ENCODE measurements at places on chromosomes 12 and 14.

GRCh38 chr14:22509751-22510300 is 79.2 kb downstream of the DAD1 start:
- no peak for DNase-seq

DNA sequence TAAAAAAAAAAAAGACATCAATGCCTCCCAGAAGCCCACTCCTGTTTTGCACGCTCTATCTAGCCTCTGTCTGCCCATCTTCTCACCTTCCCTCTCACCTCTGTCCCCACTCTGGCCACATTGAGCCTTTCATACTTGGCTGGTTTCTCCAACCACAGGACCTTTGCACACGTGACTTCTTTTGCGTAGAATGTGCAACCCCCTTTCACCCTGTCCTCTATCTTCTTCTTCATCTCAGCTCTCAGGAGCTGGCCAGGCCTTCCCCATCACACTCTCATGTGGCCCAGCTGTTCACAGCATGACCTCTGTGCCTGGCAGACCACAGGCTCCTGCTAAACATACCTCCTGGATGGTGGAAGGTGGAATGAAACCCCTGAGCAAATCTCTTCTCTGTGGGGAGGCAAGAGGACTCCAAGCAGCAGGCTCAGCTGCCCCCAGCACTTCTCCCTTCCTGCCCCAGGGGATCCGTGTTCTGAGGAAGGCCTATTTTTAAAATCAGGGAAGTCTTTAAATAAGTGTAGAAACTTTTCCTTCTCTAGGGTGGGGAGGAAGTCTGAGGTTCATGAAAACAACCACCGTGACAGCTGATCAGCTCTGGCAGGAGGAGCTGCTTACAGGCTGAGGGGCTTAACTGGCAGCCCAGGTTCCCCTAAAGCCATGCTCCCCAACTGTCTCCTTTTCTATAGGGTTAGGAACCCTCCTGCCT is 11.6 kb downstream of the HVCN1 start:
- DNase-seq, result no peak

- no peak for DNase-seq
Observed at GRCh38 chr12:92288561-92288960, 142.9 kb upstream of the BTG1 start.

DNA sequence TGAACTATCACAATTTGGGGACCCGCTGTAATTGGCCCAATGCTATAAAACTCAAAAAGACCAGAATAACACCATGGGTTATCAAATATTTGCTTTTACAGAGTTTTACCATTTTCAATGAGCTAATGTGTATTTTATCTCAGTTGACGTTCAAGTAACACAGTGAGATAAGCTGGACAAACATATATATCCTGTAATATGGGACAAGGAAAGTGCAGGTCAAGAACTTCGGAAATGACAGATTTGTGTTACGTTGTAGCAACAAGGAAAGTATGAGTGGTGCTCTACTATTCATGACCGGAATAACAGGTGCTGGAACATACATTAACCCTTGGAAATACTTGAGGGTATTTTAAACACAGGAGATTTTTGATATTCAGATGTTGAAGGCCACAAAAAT is 566.4 kb upstream of the FLRT2 start:
- no peak for DNase-seq

- DNase-seq, result no peak
Observed at GRCh38 chr14:105857220-105857825, 330.9 kb downstream of the TMEM121 start.

- no peak for DNase-seq
Observed at GRCh38 chr14:104284107-104284592, 145.8 kb downstream of the KIF26A start.

DNA sequence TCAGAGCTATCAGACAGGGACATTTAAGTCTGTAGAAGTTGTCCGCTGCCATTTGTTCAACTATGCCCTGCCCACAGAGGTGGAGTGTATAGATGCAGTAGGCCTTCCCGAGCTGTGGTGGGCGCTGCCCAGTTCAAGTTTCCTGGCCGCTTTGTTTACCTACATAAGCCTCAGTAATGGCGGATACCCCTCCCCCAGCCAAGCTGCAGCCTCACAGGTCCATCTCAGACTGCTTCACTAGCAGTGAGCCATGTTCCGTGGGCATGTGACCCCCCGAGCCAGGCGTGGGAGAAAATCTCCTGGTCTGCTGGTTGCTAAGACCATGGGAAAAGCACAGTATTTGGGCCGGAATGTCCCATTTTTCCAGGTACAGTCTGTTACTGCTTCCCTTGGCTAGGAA is 165.9 kb downstream of the MIPOL1 start:
- no peak for DNase-seq

GRCh38 chr12:104258476-104259067 is 43.0 kb downstream of the TXNRD1 start:
- DNase-seq, result no peak
